ENCODE measurements at places on chromosomes 3 and 15.

DNA sequence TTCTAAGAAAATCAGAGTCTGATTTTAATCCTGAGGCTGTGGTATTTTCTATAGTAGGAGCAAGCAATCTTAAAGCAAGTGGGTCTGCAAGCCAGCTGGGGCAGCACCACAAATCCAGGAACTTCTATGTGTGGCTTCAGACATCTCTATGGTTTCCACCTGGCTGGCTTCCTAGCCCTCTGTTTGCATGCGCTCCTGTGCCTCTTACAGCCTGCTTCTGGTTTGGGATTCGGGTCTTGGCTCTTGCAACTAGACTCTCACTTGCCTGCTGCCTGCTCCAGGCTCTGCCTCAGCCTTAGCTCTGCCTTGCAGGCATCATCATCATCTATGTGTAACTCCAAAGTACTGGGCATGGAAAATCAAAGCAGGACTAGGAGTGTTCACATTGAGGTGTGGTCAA, 43.4 kb downstream of the MINDY4B start:
- DNase-seq, result no peak

GRCh38 chr3:150439657-150440056, 31.6 kb downstream of the TSC22D2 start:
- DNase-seq, result no peak

DNA sequence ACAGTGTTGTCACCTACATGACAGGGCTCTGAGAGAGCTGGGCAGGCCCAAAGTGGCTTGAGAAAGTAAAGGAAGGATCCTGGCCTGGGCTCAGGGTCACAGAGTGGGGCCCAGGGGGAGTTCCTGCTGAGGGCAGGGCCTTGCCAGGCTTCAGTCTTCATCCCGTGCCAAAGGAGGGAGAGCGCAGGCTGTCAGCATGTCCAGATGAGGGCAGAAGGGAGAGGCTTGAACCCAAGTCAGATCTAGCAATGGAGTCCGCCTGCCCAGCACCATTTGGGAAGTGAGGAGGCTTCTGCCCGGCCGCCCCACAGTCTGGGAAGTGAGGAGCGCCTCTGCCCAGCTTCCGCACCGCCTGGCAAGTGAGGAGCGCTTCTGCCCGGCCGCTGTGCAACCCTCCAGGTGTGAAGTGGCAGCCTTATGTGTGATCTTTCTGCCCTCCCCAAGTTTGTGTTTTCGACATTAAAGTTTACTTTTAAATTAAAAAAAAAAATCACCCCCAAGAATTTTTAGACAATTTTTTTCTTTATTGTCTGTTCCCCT, 303.6 kb upstream of the PROK2 start:
- DNase-seq, result no peak

DNA sequence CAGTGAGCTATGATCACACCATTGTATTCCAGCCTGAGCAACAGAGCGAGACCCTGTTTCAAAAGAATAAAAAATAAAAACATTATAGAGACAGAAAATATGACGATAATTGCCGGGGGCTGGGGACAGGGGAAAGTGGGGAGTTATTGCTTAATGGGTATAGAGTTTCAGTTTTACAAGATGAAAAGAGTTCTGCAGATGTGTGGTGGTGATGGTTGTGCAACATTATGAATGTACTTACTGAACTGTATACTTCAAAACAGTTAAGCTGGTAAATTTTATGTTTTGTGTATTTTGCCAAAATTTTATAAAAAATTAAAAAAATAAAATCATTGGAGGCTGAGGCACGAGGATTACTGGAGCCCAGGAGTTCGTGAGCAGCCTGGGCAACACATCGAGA, 24.8 kb upstream of the ZNF774 start:
- DNase-seq, result no peak

GRCh38 chr15:87387766-87388165, 868.8 kb downstream of the NTRK3 start:
- DNase-seq, result no peak

DNA sequence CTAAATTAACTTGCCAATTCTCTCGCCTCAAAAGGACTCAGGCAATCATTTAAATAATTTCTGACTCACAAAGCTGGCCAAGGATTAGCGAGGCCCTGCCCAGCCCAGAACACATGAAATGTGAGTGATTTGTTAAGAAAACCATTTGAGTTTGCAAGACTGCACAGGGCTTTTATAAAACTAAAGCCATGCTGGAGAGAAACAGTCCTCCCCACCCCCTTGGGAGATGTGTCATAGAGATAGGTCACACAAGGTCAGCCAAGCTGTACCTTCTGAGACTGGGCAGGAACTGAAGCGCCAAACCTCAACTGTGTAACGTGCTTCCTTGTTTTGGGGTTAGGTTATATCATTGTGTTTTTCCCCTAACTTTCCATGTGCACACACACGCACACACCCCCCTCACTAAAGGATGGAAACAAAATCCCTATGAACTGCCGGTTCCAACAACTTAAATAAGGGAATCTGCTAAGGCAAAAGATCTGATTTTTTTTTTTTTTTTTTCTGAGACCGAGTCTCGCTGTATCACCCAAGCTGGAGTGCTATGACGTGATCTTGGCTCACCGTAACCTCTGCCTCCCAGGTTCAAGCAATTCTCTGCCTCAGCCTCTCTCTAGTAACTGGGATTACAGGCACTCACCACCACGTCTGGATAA, 8.1 kb downstream of the SPATA12 start:
- no peak for DNase-seq

DNA sequence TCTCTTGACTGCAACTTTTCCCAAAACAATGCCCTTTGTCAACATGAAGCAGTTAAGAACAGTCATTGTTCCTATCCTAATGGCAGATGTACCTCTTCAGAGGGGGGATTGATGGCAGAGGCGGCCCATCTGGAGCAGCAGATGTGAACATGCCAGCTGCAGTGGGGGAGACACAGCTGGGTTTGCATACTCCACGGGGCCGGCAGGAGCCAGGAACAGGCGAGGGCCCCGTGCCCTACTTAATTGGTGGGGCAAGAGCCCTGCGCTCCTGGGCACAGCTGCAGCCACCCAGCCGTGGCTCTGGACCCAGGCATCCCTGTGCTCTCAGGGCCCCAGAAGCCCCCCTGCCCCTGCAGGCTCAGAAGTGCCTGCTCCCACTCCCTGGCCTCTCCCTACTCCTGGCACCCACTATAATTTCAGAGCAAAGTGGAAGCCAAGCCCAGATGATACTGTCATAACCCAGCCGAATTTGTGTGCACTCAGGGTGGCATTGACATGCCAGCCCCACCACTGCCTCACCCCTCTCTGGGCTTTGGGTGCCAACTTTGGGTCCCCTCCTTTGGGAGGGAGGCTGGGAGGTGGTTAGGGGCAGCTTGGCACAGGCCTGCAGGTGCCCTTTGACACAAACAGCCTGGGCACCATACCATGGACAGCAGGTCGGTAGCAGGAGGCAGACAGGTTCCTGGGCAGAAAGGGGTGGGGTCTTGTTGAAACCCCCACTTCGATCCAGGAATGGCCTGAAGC, 34.6 kb downstream of the ROPN1B start:
- DNase-seq, result no peak

- no peak for DNase-seq
Measured at GRCh38 chr15:74653426-74654102, 37.9 kb downstream of the CLK3 start.
